Stimulated activated CD4-positive, alpha-beta T cell treated with anti-CD3 and anti-CD28 coated beads, Interleukin-4, amount 100 ng/mL, for 1 hour (primary cell): ENCODE measurements at places on chromosomes 6 and 20.

- DNase-seq: peak; percentile 74
Measured at GRCh38 chr20:24948939-24949679, at the start of gene CST7. TSS of gene CST7 (plus strand) at chr20:24949269. CDS start at chr20:24949506, 237 bp downstream.

DNA sequence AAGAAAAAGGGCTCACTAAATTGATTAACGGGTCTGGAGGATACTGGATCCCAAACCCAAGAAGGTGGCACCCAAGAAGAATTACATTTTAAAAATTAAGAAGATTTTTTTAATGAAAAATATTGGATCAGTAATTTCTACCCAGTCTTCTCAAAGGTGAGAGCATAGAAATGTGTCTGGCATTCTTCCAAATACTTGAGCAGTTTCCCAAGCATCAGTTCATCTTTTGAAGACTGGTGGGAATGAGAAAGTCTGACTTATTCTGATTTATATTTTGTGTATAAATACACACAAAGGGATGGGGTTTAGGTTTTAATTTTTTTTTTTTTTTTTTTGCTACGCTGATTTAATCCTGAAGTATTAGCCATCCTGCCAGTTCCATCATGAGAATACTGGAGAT is 3.3 kb downstream of the MGME1 start:
- DNase-seq: no peak

DNA sequence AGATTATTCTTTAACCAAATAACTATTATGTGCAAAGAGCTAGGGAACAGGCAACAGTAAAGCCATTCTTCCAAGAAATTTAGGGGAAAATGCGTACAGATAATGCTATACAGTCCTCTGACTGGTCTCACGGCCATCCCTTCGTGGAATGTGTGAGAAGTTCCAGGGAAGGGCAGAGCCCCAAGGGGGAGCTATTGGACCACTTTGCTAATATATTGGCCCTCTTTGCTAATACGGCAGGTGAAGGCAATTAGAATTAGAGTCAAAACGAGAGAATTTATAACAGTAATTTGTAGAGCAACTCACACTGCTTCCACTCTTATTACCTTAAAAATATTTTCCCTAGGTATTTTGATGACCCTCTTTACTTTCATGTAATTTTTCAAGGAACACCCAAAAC is 140.4 kb downstream of the IMPG1 start:
- no peak for DNase-seq

DNA sequence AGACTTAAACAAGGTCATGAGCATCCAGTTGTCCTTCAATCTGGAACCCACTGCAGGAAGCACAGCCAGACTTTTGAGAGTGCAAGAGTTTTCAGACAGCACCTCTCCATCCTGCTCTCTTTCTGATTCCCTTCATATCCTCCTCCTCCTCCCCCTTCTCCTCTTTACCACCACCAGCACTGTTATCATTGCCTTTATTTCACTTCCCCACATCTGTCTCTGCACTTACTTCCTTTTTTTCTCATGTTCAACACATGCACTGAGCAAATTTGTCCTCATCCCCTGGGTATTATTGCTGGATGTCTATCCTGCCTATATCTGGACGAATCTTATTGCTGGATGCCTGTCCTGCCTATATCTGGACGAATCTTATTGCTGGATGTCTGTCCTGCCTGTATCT is 554.8 kb downstream of the DHX35 start:
- DNase-seq: no peak

- no peak for DNase-seq
Measured at GRCh38 chr6:15342114-15342513, 96.2 kb downstream of the JARID2 start.

- DNase-seq: no peak
Measured at GRCh38 chr6:76506808-76507207, 434.3 kb upstream of the IMPG1 start.

GRCh38 chr6:106666282-106667021 is 37.1 kb downstream of the QRSL1 start:
- no peak for DNase-seq

GRCh38 chr20:34956751-34957472 is 1.2 kb downstream of the MYH7B start:
- DNase-seq: no peak

DNA sequence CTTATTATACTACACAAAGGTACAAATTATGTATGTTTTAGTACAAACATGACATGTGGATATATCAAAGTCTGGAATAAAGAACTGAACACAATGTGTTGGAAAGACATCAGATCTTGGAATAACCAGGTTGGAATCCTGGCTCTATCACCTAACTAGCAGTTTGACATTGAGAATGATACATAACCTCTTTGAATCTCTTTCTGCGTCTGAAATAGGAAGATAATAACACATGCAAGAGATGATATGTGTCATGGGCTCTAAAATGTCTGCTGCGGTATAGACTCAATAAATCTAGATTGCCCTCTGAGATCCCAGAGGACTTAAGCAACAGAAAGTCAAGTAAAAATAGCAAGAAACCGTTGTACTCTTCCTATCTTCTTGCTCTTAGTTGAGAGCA is 66.8 kb upstream of the CCN2 start:
- no peak for DNase-seq

GRCh38 chr6:122426597-122426996 is 27.1 kb downstream of the HSF2 start:
- DNase-seq: no peak

DNA sequence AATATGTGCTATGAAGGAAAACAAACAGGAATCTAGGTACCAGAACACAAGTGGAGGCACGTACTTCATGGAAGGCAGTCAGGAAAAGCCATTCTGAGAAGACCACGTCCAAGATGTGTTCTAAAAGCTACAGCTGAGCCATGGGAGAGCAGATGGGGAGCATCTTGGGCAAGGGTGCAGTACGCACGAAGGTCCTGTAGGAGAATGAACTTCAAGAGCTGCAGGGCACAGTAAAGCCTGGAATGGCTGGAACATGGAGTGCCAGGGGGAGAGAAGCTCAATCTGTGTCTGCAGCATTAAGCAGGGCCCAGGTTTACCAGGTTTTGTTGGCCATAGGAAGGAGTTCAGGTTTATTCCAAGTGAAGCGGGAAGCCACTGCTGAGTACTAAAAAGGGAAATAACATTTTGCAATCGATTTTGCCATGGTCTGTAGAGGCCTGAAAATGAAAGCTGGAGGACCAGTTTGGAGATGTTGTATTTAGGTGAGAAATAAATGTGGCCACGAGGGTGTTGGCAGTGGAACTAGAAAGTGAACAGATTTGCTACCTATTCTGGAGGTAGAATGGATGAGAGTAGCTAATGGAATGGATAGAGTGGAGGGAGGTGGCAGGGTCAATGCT is 29.9 kb downstream of the ADTRP start:
- no peak for DNase-seq

- no peak for DNase-seq
Measured at GRCh38 chr6:41576667-41577066, 30.5 kb downstream of the FOXP4 start.

GRCh38 chr6:99602520-99603420 is 3.9 kb upstream of the PRDM13 start:
- no peak for DNase-seq

DNA sequence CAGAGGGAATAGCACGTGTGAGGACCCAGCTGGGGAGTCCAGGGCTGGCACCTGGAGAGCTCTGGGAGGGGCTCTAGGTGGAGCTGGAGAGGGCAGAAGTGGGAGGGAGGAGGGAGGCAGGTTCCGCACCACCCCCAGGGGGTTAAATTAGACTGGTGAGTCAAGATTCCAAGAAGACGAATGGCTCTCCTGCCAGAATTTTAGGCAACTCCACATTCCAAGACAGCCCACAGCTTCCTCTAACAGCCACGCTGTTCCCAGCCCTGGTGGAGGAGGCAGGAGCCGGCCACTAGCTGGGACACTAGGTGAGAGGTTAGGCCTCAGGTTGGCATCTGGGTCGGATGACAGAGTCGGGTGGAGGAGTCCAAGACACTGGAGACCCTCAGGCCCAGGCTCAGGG is 60.2 kb downstream of the TFAP2C start:
- no peak for DNase-seq

- no peak for DNase-seq
Measured at GRCh38 chr6:47532981-47533585, 55.5 kb downstream of the CD2AP start.

DNA sequence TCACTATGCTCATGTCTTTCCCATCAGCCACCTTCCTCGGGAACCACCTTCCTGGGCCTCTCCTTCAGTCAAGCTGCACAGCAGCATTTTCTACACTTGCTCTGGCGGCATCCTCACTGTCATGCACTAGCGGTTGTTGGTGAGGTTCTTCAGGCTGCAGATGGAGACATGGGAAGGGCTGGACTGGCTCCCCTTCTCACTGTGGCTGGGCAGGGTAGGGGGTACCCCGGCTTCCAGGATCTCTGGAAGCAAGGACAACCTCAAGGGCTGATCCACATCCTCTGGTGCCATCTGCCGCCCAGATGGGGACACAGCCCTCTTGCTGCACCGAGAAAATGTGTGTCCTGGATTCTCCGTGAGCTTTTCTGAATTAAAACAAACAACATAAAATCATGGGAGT is 180.1 kb upstream of the RNF24 start:
- DNase-seq: no peak

- DNase-seq: no peak
Measured at GRCh38 chr20:19780261-19780660, 22.2 kb downstream of the RIN2 start.

DNA sequence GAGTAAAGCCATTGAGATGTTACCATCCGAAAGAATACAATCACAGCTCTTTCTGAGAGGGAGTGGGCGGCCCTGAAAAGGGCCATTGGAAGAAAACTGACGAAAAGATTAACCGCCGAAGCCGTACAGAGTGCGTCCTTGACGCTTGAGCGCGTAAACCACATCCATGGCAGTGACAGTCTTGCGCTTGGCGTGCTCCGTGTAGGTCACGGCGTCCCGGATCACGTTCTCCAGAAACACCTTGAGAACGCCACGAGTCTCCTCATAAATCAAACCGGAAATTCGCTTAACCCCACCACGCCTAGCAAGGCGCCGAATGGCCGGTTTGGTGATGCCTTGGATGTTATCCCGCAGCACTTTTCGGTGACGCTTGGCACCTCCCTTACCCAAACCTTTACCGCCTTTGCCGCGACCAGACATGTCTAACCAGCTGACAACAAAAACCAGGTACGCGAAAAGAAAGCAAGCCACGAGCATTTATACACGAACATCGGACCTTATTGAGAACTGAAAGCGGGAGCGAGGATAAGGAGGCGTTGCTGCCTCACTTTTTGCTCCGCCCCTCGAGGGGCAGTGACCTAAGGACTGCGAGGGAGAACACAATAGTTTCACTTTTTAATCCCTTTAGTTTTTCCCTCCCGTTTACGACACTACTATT is 60.3 kb upstream of the HFE start:
- peak; percentile 80 for DNase-seq

DNA sequence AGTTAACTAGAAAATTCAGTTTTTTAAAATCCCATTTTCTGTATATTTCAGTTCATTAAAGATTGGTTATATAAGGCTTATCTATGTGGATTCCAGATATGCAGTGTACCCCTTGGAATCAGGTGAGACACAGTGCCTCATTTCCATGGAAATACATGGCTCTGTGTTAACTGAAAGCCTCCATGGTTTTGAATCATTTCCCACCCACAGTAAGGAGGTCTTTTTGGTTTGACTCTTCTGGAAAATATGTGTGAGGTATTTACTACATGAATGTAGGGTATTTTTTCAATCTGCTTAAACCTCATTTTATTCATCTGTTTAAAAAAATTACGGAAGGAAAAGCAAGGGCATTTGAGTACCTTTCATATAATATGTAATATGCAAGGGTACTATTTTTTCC is 25.5 kb downstream of the RNF144B start:
- DNase-seq: no peak

- DNase-seq: no peak
Measured at GRCh38 chr6:3808759-3809514, 40.2 kb upstream of the FAM50B start.

- DNase-seq: peak; percentile 45
Measured at GRCh38 chr6:36118550-36119107, 11.7 kb upstream of the MAPK13 start.

DNA sequence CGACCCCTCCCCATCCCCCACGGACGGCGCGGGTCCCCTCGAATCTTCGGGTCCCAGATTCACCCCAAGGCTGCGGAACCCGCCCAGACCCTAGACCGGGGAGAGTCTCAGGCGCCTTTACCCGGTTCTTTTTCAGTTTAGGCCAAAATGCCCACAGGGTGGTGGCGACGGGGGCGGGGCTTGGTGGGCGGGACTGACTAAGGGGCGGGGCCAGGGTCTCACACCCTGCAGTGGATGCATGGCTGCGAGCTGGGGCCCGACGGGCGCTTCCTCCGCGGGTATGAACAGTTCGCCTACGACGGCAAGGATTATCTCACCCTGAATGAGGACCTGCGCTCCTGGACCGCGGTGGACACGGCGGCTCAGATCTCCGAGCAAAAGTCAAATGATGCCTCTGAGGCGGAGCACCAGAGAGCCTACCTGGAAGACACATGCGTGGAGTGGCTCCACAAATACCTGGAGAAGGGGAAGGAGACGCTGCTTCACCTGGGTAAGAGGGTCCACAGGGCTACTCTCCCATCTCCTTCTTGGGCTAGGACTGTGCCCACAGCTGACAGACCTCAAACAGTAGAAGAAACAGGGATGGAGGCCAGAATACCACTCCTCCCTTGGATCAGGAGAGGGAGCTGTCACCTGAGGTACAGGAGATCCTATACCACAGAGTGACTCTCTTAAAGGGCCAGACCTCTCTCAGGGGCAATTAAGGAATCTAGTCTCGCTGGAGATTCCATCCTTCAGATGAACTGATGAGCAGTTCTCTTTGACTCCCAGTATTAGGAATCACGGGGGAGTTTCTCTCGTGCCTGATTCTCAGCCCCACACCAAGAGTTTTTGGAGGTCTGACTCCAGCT is 942 bp downstream of the HLA-E start:
- peak; percentile 87 for DNase-seq

DNA sequence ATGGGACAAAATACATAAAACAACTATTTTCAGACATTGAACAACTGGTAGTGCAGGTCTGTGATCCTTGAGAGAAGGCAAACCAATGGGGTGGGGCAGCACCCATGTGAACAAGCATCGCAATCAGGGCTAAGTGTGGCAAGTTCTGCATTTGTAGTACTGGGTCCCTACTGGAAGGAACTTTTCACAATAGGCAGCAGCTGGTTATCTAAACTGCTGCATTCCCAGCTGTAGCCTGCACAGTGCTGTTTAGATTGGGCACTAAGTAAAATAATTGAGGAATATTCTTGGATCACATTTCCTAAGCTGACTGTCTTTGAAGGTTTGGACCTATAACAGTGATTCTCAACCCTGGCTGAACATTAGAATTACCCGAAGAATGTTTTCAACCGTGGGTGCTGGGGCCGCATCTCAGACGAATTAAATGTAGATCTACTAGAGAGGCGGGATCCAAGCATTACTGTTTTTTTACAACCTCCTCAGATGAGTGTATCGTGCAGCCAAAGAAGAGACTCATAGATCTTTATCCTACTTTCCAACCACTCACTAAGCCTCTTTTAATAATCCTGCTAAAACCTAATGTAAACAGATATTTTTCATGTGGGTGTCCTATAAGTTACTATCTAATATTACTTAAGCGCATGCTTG is 12.4 kb upstream of the MAP3K4 start:
- no peak for DNase-seq
